GM04504 (cell line): ENCODE measurements at places on chromosomes 4 and X.

DNA sequence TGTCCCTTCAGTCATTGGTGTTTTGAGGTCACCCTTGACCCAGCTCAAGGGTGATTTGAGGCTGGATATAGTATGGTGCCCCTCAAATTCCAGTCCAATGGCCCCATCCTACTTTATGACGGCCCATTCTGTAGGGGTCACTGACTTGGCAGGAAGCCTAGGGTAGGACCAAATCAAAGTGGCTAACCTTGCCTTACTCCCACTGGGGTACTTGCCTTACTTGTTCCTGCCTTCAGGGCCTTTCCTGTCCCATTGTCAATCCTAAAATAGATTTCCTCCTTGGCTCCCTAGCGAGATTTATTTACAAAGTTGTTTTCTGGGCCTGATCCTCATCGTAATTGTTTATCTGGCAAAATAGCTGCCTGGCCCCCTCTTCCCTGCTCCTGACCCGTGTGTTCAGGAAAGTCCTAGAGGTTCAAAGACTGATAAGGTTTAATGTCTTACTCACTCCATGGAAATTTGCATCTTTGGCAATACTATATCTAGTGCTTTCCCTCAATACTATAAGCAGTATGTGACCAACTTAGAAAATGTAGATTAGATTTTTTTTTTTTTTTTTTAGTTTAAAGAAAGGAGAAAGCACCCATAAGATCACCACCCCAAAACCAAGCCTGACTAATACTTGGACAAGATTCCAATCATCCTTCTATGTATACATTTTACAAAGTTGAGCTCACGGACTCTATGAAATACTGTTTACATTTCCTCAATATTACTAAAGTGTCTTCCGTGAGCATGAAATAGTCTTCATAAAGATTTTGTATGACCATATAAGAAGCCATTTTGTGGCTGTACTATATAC is 44.8 kb downstream of the MSN start:
- no peak for DNase-seq

GRCh38 chr4:153987291-153987690 is 198.4 kb upstream of the SFRP2 start:
- peak; percentile 71 for DNase-seq

GRCh38 chr4:71006203-71006907 is 12.9 kb downstream of the DCK start:
- DNase-seq = no peak

GRCh38 chrX:103415528-103415927 is 39.2 kb downstream of the BEX3 start:
- no peak for DNase-seq

DNA sequence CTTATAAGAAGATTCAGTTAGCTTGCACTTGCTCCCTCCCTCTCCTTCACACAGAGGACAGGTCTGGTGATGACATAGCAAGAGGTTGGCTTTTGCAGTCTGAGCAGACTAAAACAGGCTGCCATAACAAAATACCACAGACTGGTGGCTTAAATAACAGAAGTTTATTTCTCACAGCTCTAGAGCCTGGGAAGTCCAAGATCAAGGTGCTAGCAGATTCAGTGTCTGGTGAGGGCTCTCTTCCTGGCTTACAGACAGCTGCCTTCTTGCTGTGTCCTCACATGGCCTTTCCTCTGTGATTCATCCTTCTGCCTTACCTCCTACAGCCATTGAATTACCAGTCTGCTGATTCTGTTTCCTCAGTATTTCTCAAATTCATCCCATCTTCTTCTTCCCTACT is 13.1 kb downstream of the RP2 start:
- no peak for DNase-seq

GRCh38 chrX:46913667-46914066 is 1.4 kb downstream of the JADE3 start:
- no peak for DNase-seq

- no peak for DNase-seq
Observed at GRCh38 chr4:38223306-38223705, 263.1 kb downstream of the PTTG2 start.

DNA sequence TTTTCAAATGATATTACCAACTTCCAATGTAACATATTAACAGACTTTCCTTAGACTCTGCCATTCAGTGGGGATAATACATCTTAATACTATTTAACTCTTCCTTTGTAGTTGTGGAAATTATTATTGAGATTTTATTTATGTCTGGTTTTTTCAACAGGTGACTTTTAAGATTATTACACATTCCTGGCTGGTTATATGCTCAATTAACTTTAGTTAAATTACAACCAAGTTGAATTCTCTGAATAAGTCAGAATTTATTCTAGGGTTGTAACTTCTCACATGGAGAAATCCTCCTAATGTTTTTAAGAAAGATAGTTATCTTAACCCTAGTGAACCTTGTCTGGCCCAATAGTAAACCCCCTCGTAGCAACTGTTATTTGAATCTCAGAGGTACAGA is 107.3 kb downstream of the SLC10A6 start:
- no peak for DNase-seq

DNA sequence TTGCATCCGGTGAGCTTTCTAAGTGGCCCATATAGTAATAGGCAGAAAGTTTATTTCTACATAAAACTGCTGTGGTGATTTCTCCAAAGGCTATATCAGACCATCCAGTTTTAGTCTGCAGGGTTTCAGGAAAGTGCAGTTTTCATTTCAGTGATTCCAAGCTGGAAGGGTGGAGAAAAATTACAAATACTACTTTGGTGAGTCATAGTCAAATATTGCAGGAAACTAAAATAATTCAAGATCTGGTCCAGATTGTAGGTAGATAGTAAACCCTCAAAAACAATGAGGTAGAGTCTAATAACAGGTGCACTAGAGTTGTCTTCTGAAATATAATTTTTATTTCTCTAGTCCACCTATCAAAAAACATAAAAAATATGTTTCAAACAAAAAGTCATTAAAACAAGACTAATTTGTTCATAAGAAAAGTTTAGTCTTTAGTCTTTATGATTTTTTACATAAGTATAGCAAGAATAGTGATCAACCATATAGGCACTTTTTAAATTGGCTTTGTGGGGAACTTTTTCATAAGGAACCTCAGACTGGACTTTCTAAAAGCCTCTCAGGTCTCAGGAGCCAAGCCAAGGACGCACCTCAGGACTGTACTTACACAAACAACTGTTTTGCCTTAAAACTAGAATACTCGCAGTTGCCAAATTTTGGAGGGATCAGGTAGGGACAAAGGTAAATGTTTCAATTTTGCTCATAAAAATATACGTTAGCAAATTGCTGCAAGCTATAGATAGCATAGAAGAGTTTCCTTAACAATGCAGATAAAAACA is 101.8 kb upstream of the TLR3 start:
- no peak for DNase-seq

GRCh38 chr4:63906660-63907183 is 502.5 kb downstream of the TECRL start:
- DNase-seq = no peak

- DNase-seq = no peak
Observed at GRCh38 chr4:182179105-182179504, 64.1 kb upstream of the TENM3 start.

- DNase-seq = no peak
Observed at GRCh38 chr4:76459291-76459723, 24.3 kb downstream of the SHROOM3 start.

DNA sequence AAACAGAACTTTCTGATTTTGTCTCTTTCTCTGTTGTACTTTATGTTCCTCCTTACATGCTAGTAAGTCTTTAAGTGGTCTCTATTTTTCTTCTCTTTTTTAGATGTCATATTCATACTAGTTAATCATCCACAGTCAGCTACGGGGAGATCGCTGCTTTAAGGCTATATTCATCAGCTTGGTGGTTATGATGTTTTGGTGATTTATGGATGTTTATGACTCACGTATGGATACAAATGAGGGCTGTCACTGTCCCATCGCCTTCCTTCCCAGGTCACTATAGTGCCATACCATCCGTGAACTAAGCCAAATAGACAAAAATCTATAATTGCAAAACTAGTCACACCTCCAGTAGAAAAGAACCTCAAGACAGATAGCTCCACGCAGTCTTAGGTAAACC is 296.8 kb upstream of the AADAT start:
- no peak for DNase-seq

DNA sequence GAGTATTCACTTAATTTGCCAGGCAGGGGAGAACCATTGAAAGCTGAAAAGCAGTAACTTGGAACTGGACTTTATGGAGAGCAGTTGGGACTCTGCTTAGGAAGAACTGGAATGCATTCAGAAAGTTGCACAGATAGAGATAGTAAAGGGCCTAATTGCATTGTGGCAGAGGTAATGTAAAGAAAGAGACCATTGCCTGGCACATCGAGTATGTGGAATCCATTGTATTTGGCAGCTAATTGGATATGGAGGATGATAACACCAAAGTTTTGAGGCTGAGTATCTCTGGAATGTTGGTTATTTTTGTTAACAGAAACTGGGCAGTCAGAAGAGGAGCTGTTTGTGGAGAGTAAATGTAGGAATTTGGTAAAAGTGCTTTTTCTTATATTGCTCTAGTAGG is 169.9 kb downstream of the BMPR1B start:
- DNase-seq = no peak

- DNase-seq = no peak
Observed at GRCh38 chr4:7207628-7208231, 15.4 kb downstream of the SORCS2 start.

DNA sequence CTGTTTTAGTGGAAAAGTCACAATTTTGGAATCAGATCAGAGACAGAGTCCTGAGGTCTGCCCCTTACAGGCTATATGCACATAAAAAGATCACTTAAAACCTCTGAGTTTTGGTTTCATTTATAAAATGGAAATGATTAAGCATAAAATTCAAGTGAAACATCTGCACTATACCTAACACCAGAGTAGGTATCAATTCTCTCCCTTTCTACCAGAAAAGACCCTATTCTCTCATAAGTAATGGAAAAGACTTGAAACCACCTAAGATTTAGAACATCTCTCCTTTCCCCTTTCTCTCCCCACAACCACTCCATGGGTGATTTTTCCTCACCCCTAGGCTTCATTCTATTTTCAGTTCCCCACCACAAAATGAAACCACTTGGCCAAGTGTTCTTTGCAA is 907 bp downstream of the LHFPL1 start:
- no peak for DNase-seq

DNA sequence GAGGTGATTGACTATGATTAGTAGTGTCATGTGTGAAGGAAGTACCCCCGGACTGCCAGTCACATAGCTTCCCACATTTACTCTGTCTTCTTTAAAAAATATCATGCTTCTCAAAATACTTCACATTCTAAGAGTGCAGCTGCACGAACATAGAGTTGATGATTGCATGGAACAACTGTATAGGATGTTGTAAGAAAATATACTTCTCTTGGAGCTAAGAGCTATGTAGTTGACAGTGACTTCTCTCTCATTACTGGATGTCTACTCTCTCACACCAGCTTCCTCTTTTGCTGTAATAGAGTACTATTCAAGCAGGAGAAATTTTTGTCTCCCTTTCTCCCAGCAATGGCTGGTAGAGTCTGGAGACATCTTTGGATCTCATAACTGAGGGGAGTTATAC is 99.4 kb upstream of the PUDP start:
- DNase-seq = no peak

DNA sequence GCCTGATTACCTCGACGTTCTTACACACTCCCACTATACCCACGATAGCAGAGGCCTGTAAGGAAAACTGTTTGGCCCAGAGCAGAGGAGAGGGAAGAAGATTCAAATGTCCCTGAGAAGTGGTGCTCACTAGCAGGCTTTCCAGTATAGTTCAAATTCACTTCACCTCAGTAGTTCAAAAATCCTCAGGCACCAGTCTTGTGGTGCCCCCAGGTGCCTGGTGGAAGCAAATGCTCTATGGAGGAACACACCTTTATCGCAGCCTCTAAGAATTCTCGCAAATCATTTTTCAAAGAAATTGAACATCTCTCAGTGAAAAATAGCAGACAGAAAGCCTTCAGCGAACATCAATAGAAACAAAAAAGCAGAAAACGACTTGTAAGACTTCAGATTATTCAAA is 12.2 kb upstream of the MTMR1 start:
- no peak for DNase-seq

- DNase-seq = no peak
Observed at GRCh38 chr4:26753617-26754016, 107.0 kb upstream of the STIM2 start.

GRCh38 chrX:138859421-138859820 is 147.9 kb upstream of the FGF13 start:
- peak; percentile 43 for DNase-seq
